ENCODE measurements at places on chromosomes 11 and 22.
A peak's percentile ranks its signal among the peaks of the same experiment; 100 is the strongest.

- DNase-seq: no peak
These were observed 9.7 kb upstream of the STK33 start for GRCh38 chr11:8603696-8604077.

- DNase-seq: no peak
These were observed 108.6 kb upstream of the RASSF10 start for GRCh38 chr11:12900496-12900895.

GRCh38 chr11:73530109-73530508 lies 67.8 kb downstream of the FAM168A start:
- peak; percentile 55 for DNase-seq

DNA sequence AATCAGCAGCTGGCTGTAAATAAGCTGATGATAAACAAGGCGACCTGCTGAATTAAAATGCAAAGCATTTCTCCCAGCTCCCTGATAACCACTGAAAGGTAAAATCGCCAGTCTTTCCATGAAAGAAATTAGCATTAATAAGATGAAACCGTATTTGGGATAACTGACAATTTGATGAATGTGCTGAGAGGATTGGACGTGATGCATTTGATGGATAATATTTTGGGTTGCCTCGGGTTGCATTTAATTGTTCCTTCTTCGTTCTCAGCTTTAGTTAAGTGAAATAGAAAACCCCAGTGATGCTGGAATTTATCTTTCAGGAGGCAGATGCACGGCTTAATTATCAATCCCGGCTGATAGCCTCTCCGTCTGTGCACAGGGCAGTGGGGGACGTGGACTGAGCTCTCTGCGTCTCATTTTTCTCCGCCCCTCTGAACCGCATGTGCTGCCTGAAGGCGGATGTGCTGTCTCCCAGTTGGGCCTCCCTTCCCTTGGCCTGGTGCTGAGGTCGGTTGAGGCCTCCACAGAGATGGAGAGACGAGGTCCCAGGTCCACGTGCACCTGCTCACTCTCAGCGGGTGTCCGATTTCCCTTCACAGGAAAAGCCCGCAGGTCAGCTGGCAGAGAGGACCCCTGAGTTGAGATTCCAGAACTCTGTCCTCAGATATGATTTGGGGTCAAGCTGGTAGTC lies 846.2 kb downstream of the BRD1 start:
- DNase-seq: peak; percentile 20

DNA sequence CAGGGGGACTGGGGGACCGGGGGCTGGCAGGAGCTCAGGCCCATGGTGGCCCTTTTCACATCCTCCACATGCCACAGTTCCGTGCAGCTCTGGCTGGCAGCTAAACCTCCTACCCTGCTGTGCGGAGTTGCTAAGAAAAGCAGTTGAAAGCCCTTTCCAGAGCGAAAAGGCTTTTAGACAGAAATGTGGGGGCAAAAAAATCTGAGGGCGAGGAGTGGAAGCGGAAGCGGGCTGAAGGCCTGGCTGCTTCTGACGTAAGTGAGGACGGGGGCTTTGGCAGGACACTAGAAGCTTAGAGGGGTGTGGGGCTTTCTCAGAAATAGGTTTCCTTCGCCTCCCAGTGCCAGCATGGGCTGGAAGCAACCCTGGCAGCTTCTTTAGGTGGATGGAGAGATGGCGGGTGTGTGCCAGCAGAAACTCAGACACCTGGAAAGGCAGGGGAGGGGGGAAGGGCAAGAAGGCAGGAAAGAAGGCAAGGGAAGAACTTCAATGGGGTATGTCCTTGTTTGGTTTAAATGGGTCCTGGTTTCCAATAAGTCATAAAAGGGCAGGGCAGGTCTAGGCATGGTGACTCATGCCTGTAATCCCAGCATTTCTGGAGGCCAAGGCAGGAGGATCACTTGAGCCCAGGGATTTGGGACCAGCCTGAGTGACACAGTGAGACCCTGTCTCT lies 11.2 kb upstream of the DGKZ start:
- no peak for DNase-seq

- DNase-seq: no peak
These were observed 115.8 kb downstream of the CSNK2A3 start for GRCh38 chr11:11237070-11237832.

DNA sequence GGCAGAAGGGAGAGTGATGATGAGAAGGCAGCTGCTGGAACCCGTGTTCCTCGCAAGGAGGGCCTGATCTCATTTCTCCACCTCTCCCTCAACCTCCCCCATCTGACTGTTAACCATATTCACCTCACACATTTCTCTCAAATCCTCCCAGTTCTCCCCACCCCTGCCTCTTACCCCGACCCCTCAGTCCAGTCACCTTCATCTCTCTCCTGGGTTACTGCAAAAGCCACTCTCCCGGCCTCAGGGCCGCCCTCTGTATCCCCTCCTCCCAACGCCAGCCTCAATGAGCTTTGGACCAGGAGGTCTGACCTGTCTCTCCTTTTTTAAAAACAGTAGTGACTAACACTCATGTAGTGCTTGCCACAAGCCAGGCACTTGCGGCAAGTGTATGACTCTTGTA lies 29.5 kb upstream of the LMO1 start:
- peak; percentile 14 for DNase-seq

DNA sequence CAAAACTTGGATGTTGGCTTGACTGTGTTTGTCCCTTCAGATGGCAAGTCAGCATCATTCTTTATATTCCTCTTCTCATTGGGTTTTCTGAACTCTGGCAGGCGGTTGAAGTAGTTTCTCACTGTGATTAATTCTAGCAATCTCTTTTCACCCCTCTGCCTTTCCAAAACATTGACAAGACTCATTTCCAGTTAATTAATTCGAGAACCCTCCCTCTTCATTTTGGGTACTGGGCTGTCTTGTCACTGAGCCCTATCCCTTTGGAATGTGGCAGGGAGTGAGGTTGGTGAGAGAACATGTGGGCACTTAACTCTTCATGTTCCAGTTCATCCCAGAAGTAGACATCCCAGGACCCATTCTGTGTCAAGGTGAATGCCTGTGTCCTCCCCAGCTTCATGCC lies 133.0 kb downstream of the WNT7B start:
- DNase-seq: no peak

DNA sequence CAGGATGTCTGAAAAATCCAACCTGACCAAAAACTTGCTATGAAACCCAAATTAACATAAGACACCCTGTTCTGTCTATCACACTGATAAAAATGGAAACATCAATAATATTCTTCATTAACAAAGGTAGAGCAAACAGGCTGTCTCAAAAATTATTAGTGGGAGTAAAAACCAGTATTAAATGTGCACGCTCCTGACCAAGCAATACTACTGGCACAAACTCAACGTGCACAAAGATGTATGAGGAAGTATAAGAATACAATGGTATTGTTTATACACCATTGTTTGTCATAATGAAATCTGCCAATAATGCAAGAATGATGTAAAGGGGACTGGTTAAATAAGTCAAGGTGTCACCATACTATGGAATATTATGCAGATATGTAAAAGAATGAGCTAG lies 288.5 kb downstream of the MN1 start:
- no peak for DNase-seq

- no peak for DNase-seq
These were observed 908 bp downstream of the TRPM5 start for GRCh38 chr11:2443406-2443805.

DNA sequence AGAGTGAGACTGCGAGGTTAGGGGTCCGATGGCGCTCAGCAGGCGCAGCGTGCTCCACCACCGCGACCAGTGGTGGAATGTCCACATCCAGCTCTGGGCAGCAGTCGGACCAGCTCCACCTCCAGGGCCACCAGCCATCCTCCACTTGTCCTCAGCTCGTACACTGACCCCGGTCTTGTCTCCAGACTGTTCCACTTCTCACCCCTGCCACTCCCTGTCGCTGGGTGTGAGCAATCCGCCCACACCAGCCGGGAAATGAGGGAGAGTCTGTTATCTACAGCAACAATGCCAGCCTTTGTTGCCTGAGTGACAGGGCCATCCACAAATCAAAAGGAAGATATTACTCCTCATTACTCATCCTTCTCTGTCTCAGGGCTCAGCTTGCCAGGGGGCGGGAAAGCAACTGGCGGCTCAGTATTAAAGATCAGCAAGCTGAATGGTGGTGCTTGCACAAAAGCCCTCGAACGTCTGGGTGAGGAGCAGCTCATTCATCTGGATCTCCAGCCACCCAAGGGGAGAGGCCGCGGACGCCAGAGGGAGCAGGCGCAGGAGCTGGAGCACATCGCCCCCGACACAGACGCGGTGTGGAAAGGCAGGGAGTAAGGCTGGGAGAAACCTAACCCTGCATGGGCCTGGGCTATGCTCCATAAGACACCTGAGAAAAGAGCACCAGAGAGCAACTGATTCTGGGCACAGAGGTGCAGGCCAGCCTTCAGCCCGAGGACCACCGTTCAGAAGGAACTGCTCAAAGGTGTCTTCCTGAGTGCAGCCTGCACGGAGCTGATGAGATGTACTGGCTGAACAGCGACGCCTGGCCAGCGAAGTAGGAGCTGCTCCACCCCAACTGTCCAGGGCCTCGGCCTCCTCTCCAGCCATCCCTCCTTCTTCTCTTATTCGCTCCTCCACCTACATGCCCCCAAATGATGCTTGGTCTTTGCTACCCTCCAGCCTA lies 21.9 kb downstream of the IGSF9B start:
- no peak for DNase-seq

GRCh38 chr22:45033136-45033535 lies 23.3 kb upstream of the PHF21B start:
- no peak for DNase-seq

DNA sequence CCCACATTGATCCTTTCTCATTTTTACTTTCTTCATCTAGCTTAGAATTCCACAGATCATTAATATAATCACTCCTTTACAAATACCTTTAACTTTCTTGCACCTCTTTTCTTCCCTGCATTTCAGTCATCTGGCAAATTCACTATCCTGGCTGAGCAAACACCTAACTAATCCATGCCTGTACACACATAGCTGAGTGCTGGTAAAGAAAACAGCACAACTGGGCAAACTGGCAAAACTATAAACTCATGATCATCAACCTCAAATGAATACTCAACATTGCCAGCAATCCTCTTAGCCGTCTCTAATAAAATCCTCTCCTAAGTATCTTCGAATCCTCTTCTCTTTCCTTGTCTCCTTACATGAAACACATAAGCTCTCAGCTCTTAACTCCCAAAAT lies 52.4 kb downstream of the PICALM start:
- no peak for DNase-seq
